Heart right ventricle (tissue), 16 donors: ENCODE measurements at places on chromosomes 4 and X. TPM values are rescaled to one million over a fixed set of nuclear protein-coding genes. Genes with fewer than 3 reads are reported as not detected.

DNA sequence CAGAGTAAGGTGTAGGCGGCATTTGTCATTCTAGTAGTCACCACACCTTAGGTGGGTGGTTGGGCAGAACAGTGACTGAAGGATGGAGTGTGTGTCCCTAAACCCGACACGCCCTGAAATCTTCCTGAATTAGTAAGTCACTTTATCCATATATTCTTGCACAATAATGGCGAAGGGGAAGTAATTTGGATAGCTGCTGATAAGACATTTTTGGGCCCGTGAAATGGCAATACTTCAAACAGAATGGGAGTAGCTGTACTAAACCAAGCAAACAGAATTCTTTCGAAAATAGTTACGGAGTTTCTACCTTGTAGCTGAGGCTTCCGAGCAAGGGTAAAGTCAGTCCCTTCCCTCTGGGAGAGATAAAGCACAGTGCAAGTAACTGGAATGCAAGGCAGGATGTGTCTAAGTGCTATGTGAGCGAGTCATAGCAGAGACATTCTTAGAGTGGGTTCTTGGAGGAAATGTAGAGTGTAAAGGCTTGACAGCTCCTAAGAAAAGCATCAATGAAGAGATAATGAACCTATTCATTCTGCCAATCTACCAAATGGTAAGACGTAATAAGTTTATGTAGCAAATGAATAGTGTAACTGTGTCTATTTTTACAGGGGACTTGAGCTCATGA, 72.8 kb downstream of the CLCN5 start:
- DNase-seq = no peak

DNA sequence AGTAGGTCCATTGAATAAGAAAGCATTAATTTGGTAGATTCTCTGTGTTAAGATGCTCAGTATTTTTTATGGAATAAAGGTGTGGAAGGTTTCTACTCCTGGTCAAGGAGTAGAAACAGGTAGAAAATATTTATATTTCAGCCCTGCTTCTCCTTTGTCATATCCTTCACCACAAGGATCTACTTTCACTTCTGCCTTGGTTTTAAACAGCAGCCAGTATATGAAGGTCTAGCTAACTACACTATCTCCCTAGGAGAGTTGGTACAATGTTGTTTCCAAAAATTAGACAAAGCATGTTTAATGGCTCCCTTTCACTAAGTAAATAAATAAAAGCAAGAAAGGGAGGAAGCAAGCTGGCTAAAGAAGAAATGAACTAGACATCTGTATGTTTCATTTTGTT, 44.6 kb upstream of the GYPA start:
- DNase-seq = no peak

Gene ARR3
- not detected for polyA plus RNA-seq

Gene DDIT4L
- polyA plus RNA-seq = 0.59 TPM

DNA sequence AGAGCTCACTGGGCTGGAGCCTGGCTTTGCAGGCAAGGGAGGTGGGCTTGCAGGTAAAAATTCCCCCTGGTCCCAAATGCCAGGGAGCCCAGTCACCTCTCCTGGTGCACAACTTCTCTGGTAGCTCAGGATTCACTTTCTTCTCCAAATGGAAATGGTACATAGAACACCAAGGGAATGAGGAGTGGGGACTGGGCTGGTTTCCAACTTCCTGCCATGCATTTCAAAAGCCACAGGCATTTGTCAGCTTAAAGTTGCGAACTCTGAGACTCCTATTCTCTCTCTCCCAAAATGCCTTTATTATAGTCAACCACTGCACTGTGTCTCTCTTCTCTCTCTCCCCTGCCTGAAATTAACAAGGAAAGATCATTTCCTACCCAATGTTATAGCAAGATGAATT, 177.3 kb downstream of the GRIA3 start:
- no peak for DNase-seq

GRCh38 chr4:38601916-38602291, 62.1 kb upstream of the KLF3 start:
- no peak for DNase-seq

DNA sequence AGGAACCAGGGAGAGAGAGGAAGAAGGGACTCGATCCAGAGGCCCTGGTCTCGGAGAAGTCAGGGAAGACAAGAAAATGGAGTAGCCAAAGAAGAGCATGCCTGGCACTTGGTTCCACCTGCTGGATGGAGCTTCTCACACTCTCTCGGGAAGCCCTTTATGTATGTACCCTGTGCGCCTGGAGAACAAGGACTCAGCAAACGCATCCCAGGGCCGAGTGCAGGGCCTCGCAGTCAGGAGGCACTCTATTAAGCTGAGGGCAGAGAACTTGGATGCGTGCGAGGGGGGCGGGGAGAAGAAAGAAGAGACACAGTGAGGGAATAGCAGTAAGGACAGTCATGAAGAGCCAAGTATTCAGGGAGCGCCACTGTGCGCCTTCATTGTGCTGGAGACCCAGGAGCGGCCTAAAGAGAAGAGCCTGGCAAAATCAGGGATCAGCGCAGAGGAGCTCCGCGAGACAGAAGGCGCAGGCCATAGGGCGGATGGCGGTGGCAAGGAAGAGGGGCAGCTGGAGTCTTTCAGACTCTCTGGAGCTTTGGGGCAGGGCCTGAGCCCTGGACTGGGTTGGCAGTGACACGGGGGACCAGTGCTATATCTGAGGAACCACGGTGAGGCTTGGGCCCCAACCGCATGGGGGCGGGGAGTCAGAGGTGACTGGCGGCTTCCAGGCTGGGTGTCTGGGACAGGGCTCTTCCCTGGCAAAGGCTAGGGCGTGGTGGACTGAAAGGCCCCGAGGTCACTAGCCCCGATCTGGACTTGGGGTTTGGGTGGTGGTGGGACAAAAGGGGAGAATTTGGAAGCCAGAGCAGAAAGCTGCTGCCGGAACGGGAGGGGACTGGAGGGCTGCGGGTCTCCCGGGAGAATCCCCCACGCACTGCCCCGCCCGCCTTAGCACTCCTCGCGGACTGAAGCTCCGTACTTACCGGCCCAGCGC, 1.9 kb upstream of the SEPTIN6 start:
- DNase-seq = no peak

GRCh38 chr4:73620115-73620792, at the start of gene RASSF6:
TSS of gene RASSF6 (minus strand) at chr4:73620436. CDS start at chr4:73611795, 8,641 bp downstream.
- no peak for DNase-seq

DNA sequence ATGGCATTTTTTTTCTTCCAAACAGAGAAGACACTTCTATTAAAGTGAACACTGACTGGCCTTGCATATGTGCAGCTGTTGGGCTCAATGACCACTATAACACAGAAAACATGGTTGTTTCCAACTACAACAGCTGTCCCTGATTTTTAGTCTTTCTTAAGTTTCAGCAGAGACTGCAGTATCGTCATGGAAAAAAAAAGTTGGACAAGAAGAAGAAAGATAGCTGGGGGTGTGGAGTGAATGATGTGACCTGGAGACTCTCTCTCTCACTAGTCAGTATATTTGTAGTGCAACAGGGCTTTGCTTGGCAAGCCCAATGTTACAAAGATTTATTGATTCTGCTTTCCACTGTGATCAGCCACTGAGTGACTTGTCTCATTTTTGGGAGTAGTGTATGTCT, 29.5 kb upstream of the C4orf54 start:
- no peak for DNase-seq

DNA sequence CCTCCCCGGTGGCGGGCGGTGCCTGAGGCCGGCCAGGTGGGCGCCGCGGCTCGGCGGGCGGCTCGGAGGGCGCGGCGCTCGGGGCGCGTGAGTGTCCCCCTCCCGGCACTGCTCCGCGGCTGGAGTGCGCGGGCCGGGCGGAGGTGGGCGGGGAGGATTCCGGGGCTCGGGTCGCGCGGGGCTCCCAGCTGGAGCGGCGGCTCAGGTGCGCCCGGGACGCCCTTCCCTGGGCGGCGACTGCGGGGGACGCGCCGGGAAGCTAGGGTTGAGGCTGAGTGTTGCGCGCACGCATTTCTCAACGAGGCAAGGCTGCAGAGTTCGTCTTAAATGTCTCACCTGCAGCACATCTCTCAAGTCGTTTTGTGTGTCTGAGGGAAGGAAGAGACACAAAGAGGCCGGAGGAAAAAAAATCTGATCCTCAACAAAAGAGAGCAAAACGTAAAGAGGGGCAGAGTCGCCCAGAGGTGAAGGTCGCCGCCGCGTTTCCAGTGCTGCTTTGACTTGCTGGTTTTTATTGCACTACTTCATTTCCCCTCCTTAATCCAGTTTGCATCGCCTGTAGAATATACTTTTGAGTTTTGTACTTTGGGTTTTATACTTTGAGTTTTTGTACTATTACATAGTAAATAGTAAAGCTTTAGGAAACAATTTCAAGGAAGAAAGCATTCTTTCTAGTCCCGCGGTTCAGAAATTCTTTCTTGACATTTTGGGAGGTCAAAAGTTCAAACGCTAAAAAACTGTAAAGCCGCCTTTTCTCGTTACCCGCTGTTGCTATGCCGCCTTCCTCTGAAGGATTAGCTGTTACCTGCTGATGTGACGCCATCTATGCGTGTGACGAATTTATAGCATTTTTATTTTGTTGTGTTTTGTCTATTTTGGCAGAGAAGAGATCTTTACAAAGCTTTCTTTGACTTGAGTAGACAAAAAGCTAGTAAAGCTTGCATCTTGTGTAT, 106.5 kb upstream of the STOX2 start:
- no peak for DNase-seq
